Esophagus muscularis mucosa (tissue), 4 donors: ENCODE measurements at places on chromosomes 7 and 10. TPM values are rescaled to one million over a fixed set of nuclear protein-coding genes. Genes with fewer than 3 reads are reported as not detected.

DNA sequence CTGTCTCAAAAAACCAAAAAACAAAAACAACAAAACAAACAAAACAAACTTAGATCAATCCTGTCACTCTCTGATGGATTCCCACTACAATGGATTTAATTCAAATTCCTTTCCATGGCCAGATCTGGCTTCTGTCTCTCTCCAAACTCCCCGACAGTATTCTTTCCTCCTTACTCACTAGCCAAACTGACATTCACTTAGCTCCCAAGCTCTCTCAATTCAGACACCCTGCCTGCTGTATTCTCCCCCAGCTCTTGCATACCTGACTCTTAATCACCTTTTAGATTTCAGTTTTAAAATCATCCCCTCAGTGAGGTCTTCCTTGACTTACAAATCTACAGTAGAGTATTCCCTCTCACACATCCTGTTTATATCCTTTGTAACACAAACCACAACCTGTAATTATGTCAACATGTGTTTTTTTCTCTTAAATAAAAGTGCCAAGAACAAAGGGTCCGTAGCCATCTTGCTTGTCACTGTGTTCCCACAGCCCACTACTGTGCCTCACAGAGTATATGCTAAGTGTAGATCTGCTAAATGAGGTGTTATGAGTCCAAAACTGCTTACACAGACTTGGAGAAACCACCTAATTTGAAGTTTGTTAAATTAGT lies 14.4 kb downstream of the HERPUD2 start:
- no peak for DNase-seq

DNA sequence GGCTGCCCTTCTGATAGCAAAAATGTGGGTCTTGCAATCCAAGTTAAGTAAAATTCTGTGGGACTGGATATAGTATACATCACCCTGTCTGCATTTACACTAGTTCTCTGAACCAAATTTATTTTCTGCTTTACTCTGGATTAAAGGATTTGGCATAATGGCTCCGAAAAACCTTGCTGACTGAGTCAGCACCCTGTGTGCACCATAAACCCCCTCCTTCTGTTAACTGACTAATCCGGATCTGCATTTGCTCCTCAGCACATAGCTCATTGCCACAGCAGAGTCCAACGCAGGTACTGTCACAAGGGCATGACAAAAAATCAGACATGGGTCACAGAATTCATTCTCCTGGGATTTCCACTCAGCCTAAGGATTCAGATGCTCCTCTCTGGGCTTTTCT lies 1.3 kb downstream of the OR2A5 start:
- no peak for DNase-seq

GRCh38 chr10:99372546-99373271 lies 43.6 kb downstream of the CNNM1 start:
- no peak for DNase-seq

GRCh38 chr7:94252124-94252523 lies 142.6 kb upstream of the COL1A2 start:
- DNase-seq: no peak

- no peak for DNase-seq
Observed at GRCh38 chr7:102182016-102182415, 104.7 kb upstream of the SH2B2 start.

- DNase-seq: no peak
Observed at GRCh38 chr7:75915416-75916156, 631 bp downstream of the POR start.

GRCh38 chr7:22094413-22095342 lies 149.0 kb upstream of the CDCA7L start:
- DNase-seq: no peak

DNA sequence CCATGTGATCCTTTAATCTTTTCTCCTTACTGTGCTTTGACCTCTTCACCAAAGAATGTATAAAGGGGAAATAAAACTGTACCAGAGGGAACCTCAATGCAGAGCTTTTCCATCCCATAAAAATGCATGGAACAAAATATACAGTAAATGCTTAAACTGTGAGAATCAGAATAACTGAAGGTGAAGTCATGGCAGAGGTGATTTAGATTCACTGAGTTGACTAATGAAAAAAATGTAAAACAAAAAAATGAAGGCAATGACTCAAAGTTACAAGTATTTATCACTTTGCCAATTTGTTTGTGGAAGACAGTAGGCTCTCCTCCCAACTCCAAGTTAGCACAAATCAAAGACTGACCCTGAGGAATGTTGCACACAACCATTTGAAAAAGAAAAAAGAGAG lies 1331.6 kb upstream of the SORCS1 start:
- DNase-seq: no peak

DNA sequence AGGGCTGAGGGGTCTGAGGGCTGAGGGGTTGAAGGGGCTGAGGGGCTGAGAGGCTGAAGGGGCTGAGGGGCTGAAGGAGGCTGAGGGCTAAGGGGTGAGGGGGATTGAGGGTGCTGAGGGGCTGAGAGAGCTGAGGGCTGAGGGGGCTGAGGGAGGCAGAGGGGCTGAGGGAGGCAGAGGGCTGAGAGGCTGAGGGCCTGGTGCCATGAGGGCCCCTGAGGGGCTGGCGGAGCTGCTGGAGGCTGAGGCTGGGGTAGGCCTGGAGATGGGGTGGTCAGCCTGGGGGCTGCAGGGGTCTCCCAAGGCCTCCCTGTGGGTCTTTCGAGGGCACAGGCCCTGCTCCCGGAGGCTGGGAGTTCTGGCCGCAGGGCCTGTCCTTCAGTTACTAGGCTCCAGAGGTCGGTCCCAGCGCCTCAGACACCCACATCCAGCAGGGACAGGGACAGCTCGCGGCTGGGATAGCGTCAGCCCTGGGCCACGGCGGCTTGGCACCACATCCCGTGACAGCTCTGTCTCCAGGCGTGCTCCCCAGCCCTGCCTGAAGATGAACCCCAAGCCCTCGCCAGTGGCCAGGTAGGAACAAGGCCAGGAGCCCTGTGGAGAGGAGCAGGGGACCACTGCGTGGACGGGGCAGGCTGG lies 16.9 kb downstream of the MYO1G start:
- no peak for DNase-seq

DNA sequence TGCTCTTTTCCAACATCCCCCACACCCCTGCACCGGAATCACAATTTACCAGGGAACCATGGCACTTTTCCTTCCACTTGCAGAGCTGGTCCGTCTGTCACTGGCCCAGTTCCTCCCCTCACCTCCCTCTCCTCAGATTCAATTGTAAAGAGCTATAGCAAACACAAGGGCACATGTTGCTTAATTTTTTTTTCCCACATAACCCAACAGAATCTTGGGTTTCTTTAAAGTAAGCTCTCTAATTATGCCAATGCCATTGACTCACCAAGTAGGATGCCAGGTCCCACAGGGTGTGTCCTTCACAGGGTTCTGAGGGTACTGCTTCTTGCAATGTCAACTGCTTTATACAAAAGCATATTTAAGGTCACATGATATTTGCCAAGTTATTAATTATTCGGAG lies 262.2 kb downstream of the AUTS2 start:
- no peak for DNase-seq

- no peak for DNase-seq
Observed at GRCh38 chr7:27312820-27313219, 70.2 kb downstream of the EVX1 start.

GRCh38 chr7:51647931-51648351 lies 331.3 kb upstream of the COBL start:
- no peak for DNase-seq

DNA sequence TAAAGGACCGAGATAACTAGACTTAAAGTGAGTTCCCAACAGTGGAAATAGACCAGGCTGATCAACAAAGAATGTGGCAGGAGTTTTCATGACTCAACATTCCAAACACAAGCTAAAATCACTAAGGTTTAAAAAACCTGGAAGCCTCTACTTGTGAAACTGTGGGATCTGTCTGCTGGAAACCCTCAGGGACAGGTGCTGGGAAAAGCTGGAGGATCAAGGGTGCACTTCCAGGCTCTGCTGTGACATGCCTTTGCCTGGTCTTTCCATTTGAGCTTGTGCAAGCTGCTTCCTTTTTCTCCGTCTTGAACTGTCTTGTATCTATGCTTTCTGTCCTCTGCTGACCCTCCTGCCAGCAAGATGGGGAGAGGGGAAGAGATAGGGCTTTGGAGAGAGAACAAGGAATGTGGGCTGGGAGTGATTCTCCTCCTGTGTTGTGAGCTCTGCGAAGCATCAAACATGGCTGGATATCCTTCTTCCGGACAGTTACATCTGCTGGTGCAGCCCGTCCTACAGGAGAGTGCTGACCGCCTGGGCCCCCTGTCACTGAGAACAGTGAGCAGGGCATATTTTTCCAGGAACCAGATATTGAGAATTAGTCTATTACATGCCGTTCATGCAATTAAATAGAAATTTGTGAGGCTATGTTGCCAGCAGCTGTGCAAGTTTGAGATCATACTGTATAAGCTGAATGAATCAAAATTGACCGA lies 25.5 kb downstream of the ARHGAP22 start:
- DNase-seq: no peak

DNA sequence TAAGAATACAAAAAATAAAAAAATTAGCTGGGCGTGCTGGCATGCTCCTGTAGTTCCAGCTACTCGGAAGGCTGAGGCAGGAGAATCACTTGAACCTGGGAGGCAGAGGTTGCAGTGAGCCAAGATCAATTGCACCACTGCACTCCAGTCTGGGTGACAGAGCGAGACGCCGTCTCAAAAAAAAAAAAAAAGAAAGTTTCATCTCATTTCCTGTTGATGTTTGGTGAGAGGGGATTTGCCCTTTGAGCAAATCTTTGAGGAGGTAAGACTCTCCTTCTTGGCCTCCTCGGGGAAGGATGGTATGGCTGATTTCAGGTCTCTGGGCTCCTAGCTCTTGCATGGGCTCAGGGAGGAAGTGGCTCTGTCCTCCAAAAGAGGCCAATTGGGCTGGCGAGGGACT lies 3.6 kb upstream of the GRID2IP start:
- no peak for DNase-seq

GRCh38 chr10:71600849-71601248 lies 118.7 kb downstream of the C10orf105 start:
- no peak for DNase-seq

GRCh38 chr7:27714831-27715444 lies 25.0 kb upstream of the TAX1BP1 start:
- DNase-seq: no peak

DNA sequence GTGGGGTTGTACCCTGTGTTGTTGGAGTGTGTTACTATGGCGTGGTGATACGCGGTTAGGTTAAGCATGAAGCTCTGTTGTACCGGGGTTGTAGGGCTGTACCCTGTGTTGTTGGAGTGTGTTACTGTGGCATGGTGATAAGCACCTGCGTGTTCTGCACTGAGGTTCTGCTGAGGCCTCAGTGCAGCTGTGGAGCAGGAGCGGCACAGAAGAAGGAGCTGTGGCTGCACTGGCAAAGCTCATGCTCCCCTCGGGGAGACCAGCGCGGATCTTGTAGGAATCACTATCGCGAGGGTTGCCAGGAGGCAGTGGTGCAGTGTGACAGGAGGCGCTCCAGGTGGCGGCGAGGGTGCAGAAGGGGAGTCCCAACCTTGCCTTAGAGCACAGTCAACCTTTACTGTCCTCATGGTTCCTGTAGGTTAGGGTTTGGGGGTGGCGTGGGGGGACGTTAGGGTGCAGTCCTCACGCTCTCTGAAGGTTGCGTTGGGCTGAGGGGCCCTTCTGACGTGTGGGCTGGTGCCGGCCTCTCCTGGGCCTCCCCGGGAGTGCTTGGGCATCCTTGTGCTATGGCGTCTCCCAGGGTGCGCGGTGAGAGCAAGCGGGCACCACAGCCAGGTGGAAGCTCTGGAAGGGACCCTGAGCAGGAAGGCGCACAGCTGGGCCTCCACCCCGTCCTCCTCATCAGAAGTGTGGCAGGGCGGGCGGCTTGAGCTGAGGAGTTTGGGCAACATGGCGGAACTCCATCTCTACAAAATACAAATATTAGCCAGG lies 11.0 kb downstream of the DYNC2I1 start:
- no peak for DNase-seq

GRCh38 chr10:133159950-133160825 lies at the start of gene KNDC1:
Gene KNDC1, plus strand, starts transcription at chr10:133160219. Its CDS starts 249 bp downstream, at chr10:133160468.
- no peak for DNase-seq

- DNase-seq: no peak
Observed at GRCh38 chr7:132443761-132444520, 132.3 kb downstream of the PLXNA4 start.

- no peak for DNase-seq
Observed at GRCh38 chr10:125555743-125556142, 127.2 kb downstream of the TEX36 start.

GRCh38 chr7:148255333-148255732 lies 335.2 kb upstream of the C7orf33 start:
- DNase-seq: no peak

DNA sequence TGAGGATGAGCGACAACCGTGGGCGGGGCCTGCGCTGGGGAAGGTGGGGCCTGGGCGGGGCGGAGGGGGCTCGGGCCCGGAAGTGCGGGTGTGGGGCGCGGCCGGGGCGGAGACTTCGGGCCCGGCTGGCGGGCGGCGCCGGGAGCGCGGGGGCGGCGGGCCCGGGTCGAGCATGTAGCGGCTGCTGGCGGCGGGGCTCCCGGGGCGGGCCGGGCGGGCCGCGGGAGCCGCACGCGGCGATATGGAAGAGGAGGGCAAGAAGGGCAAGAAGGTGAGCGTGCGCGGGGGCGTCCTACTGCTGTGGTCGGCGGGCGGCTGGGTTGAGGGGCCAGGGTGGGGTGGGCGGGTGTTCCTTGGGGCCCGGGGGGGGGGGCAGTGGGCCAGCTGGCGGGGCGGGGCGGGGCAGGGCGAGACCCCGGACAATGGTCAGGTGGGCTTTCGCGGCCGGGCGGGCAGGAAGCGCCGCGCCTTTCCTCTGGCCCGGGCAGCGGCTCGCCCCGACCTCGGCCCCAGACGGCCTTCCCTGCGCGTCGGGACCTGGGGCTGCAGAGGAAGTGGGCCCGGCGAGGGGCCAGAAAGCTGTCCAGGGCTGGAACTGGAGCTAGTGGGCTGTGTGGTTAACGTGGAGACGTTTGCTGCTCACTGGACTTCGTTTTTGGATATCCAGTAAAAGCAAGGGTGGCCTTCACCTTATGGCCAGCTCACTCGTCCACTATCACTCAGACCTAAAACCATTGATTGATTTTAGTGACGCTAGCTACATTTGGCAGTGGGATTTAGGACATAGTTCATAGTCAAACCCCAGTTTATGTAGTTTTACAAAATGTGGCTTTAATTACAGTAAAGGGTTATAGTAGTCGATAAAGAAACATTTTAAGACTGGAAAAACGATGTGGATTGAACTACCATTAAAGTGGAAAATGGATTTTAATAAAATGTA lies at the start of gene CCM2:
TSS of gene CCM2 (plus strand) at position 109 of the 940 bp plus-strand sequence. CDS start at position 242, 133 bp downstream.
- no peak for DNase-seq

YAE1 gene
- total RNA-seq: 18.3 TPM

RTKN2 gene
- total RNA-seq: 0.11 TPM

DOCK1 gene
- 55.8 TPM for total RNA-seq

KCNMA1 gene
- 146 TPM for total RNA-seq

PAOX gene
- total RNA-seq: 15.0 TPM

GIMAP8 gene
- total RNA-seq: 15.2 TPM

MRC1 gene
- 39.9 TPM for total RNA-seq

MCM10 gene
- total RNA-seq: 0.32 TPM

GALNT17 gene
- total RNA-seq: 59.1 TPM

GAD2 gene
- not detected for total RNA-seq

C10orf67 gene
- total RNA-seq: not detected
